ENCODE measurements at places on chromosomes 12 and 14.

- DNase-seq: no peak
Observed at GRCh38 chr14:68305738-68306137, 486.2 kb downstream of the RAD51B start.

DNA sequence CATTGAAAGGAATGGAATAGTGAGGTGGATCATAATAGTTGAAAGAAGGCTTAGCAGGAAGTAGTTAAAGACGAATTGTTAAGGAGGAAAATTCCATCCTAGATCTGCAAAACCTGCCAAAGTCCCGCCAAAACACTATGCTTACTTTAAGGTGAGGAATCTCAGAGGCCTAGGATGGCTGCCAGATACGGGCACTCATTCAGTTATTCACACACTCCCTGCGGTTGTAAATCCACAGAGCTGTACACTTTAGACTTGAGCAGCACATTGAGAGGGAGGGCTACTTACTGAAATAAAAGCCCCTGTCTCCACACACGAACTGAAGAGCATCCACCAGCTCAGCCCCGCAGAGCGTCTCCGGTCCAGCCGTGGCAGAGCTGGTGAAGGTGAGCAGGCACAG, 5.0 kb downstream of the IGF1 start:
- DNase-seq: no peak

DNA sequence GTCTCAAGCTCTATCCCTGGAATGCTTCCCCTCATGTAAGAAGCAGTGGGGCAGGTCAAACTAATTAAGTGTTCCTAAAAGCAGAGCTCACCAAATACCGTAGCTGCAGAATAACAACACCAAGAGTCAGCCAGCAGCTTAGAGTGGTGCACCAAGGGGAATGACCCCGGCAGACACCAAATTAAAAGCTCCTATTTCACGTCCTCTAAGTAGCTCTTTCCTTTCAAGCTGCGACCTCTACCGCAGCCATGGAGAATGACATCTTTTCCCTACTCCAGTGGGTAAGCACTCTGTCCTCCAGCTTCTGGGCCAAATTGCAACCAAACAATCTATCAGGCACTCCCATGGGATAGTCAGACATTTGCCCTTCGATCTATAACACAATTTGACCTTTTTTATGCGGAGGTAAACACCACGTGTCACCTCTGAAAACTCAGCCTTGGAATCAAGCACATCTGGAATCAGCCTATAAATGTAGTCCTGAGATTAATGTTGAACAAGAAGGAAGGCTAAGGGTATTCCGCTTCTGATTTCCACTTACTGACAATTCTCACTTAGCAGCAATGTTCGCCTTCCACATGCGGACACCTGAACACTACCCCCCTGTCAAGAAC, 67.6 kb upstream of the CDKN3 start:
- peak; percentile 61 for DNase-seq

DNA sequence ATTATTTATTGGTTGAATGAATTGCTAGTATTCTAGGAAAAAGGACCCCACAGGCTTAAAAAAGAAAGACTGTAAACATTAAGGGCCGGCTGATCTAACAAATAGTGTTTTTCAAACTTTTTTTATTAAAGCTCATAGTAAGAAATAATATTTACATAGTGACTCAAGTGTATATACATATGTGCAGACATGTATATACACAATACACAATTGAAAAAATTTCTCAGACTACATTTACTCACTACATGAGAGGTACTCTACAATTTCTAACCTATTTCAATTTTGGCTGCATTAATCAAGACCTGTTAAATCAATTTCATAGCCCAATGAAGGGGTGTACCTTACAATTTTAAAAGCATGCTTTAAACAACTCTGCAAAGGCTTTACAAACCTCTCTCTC, 17.5 kb downstream of the KCNH5 start:
- DNase-seq: no peak

DNA sequence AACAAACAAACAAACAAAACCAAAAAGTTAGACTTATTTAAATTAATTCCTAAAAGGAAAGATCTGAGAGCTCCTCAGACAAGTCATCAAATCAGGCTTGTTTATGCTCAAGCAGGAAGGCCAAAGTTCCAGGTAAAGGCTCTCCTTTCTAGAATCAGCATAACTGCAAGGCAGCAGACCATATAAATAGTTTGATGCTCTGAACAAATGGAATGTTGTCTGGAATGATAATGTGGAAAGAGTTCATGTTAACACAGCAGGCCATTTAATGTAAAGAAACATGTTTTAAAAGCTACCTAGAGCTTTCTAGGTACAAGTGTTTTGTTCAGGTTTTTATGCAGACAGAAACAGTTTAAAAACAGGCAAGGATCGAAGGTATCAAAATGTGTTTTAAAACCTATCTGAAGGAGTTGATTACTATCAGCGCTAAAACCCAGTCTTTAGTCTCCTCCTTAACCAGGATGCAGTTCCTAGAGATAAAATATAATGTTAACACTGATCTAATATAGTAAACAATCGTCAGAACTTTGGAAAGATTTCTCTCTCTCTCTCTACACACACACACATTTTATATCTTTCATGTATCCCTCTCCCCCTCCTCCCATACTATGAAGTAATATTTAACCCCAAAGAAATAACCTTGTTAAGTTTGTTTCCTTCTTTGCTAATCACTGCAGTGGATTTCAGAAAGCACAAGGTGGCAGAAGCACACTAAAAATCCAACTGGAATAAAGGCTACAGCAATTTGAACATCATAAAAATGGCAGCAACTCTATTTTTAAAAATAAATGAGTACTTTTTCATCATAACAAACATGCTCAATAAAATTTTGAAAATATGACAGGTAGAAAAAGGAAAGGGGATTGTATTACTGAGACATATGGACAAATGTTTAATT, 135.5 kb downstream of the PAWR start:
- DNase-seq: no peak

DNA sequence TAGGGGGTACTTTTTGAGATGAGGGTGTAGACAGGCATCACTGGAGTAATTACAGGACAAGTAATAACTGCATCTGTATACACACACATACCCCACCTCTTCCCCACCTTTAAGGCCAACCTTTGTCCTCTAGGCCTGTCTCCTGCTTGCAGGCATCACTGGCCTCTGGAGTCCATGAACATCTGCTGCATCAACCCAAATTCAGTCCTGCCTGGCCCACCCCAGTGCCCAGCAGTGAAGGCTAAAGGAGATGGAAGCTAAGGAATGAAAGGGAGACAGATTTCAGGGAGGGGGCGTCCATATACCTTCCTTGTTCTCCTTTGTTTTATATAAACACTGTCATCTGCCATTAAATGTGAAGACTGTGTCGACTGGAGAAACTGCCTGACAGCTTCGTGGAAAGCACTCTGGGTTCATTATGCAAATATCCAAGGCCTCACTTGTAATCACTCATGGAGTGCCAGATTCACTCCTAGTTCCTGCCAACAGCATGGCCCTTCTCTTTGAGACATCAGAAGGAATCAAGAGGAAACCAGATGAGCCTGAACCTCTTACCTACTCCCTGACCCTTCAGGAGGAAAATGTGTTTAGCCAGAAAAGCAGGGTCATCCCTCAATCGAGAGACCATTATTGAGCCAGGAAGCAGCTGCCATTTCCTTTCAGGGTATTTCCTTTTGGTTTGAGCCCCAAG, 64.4 kb downstream of the SERPINA3 start:
- DNase-seq: no peak

- DNase-seq: peak; percentile 38
Observed at GRCh38 chr12:89948271-89949175, 239.9 kb upstream of the ATP2B1 start.

DNA sequence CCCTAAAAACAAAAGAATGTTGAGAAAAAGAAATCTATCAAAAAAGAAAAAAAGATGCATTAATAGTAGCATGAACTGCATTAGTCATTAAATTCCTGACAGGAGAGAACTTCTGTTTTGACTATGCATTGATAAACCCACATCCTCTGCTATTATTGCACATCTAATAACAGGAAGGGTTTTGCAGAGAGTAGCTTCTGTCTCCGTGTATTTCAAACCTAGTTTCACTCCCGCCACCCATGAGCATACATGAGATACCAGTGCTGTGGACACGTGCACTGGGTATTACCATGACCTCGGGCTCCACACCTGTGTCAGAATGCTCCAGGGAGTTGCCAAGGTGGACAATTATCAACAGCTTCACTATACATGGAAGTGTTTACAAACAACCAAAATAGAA, 449.1 kb upstream of the SOX5 start:
- no peak for DNase-seq

DNA sequence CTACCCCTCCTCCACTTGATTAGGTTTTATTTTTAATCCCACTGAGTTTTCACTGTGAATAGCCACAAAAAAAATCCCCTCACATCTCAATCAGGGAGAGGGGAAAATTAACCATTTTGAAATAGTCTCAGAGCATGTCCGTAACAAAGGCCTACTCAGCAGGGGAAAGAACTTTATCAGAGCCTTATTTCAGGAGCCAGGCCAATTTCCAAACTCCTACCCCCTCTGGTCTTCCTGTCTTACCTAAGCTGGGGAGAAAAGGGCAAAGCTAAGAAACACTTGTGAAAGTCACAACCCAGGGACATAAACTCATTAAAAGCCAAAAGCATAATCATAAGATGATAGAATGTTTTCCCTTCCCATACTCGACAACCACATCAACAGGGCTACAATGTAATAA, 260.3 kb upstream of the DIO3 start:
- no peak for DNase-seq

- DNase-seq: no peak
Observed at GRCh38 chr12:68367116-68367515, 35.0 kb upstream of the MDM1 start.

GRCh38 chr14:29663281-29663801, 264.3 kb downstream of the PRKD1 start:
- no peak for DNase-seq

- DNase-seq: no peak
Observed at GRCh38 chr14:51041883-51042282, 53.0 kb downstream of the TRIM9 start.

DNA sequence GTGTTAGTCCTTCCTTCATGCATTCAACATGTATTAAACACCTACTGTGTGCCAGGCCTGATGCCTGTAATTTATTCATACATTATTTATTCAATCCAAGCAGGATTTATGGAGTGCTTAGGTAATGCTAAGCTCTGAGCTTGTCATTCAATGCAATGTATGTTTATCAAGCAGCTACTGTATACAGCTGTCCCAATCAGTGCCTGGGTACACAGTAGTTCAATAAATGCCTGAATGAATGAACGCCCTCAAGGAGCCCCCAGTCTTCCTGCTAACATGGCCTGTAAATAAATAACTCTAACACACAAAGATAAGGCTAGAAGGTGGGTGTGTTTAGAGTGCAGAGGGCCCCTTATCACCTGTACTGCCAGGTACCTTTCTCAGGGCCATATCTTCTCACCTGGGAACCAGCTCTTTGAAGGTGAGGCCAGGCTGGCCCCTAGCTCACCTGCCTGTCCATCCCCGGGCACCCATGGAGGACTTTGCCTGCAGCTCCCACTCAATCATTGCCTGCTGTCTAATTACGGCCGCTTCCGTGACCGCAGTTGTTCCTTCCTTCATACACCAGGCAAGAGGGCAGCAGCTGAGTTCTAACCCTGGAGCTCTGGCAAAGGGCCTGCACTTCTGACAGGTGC, 20.0 kb upstream of the KDM2B start:
- DNase-seq: no peak

- no peak for DNase-seq
Observed at GRCh38 chr12:23028158-23028802, 403.3 kb downstream of the ETNK1 start.

- no peak for DNase-seq
Observed at GRCh38 chr12:108333898-108334699, 5.0 kb downstream of the CMKLR1 start.

GRCh38 chr12:91364471-91365184, 182.0 kb upstream of the DCN start:
- DNase-seq: no peak

DNA sequence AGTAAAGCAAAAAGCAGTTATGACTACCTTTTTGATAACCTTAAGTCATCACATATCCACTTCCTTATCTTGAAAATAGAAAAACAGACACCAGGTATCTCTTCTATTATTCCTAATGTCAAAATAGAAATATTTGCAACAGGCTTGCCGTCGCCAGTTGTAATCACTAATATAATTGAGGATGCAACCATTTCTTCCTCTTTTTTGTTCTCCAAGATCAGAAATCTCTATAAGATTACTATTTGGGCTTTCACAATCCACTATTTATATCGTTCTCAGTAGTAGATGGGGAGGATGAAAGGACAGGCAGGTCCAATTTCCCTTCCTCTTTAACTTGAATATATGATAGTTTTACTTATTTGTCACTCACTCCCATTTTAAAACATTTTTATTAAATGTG, 130.2 kb upstream of the HMGA2 start:
- no peak for DNase-seq

- DNase-seq: peak; percentile 89
Observed at GRCh38 chr12:6285063-6285477, 25.4 kb upstream of the PLEKHG6 start.

DNA sequence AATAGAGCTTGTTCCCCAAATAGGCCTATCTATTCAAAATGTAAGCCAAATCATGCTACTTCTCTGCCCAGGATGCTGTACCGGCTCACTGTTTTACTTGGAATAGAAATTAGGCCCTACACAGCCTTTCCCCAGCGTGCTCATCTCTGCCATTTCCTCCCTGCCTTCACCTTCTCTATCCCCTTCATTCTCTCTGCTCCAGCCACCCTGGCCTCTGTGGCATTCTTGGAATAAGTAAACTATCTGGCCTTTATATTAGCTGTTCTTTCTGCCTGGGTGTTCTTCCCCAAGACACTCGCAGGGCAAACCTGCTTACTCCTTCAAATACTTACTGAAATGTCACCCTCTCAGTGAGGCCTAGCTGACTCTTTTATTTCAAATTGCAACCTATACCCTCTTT, 30.9 kb upstream of the DYRK2 start:
- no peak for DNase-seq

- peak; percentile 44 for DNase-seq
Observed at GRCh38 chr14:90693413-90693812, 122.8 kb downstream of the TTC7B start.

DNA sequence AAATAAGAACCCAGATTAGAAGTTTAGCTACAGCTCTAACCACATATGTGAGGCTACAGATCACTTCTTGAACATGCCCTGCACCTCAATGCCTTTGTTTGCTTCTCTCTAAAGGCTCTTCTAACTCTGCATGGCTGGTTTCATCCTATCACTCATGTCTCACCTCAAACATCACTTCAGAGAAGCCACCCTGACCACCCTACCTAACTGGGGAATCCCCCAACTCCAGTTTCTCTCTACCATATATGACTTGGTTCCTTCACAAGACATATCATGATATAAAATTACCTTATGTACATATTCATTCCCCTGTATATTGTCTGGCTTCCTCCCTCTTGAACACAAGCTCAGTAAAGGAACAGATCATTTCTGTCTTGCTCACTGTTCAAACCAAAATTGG, 250.2 kb upstream of the GRIP1 start:
- no peak for DNase-seq
